ENCODE measurements at places on chromosomes 3 and 15.

- DNase-seq, result no peak
Measured at GRCh38 chr3:132435224-132435910, 18.1 kb downstream of the DNAJC13 start.

GRCh38 chr3:146382386-146382785 lies 87.0 kb downstream of the PLSCR2 start:
- DNase-seq, result no peak

DNA sequence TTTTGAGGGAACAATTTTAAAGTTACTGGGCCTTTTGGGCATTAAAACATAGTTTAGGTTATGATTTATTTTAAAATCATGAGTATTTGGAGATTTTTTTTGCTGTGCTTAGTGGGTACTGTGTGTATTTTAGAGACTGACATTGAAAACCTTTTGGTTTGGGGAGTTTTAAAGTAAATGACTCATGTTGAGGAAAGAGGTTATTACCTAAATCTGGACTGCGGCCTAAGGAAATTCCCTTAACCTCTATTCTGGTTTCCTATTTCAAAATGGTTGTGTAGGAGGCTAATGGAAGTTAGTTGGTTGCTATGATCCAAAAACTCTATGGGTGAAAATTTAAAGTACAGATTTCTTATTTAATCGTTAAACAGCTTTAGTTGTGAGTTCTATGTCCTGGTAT lies 57.3 kb upstream of the DPH6 start:
- DNase-seq, result no peak

DNA sequence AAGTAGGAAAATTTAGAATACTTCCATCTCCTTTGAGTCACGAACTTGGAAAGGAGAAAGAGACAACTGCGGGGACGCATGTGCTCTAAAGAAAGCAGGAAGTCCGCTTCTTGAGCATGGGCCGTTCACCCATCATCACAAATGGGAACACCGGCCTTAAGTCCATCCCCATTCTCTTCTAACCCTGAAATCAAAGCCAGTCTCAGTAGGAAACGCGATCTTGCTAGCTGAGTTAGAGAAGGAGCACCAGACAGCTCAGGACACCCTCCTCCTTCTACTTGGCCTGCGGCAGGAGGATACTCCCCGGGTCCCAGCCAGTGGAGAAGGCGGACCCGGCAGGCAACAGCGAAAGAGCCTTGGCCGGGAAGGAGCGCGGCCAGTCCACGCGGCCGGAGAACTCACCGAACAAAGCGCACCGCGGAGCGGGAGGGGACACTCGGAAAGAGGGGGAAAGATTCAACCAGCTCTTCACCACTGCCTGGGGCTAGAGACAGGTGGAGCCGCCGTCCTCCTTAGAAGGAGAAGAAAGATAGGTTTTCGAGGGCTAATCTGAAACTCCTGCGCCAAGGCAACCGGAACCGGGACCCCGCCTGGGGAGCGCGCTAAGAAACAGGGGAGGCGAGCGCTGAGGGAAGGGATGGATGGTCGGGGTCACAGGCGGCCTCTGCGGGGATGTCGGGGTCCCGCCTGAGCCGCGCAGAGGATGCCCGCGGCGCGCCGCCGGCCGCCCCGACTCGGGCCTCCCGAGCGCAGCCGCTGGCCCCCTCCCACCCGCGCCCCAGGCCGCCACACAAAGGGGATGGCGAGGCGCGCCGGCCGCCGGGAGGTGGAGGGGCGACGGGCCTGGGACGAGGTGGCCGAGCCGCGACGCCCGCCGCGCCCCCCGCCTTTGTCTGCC lies 818 bp downstream of the SLC4A7 start:
- peak; percentile 22 for DNase-seq

DNA sequence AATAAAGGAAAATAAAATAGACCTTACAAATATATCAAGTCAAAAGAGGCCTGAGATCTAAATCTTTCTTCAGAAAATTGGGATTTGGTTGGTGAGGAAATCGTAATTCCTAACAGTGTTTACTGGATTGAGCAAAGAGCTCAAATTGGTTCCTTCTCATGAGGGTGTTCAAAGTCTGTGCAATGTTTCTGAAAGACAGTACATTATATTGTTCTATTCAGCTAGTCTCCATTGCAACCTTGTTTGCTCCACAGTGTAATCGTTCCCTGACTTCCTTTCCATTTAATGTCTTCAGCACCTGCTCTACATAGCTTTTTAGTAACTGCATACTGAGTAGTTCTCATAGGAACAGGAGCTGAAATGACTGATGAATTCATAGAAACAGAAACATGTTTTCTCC lies 326.8 kb downstream of the SUCLG2 start:
- DNase-seq, result no peak

DNA sequence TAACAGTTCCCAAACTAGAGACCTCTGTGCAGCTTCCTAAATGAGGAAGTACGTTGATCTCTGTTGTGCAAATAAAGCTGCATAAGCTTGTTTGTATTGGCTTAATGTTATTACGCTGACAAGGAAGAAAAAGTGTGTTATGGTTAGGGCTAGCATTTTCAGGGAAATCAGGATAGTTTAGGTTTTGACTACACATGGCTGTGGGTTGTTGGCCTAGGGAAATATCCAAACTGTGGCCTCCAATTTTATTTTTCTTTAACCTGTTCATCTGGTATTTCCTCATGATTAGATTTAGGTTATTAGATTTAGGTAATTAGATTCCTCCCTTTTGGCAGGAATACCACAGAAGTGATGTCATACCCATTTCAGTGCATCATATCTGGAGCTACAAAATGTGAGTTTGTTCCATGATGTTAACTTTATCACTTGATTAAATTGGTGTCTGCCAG lies 8.7 kb upstream of the MCCC1 start:
- DNase-seq, result no peak

DNA sequence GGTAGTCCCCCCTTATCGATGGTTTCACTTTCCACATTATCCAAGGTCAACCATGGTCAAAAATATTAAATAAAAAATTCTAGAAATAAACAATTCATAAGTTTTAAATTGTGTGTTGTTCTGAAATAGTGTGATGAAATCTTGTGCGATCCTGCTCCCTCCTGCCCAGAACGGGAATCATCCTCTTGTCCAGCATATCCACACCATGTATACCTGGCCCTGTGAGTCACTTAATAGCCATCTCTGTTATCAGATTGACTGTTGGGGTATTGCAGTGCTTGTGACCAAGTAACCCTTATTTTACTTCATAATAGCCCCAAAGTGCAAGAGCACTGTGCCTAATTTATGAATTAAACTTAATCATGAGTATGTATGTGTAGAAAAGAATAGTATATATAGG lies 19.1 kb downstream of the FAM81A start:
- DNase-seq, result no peak

DNA sequence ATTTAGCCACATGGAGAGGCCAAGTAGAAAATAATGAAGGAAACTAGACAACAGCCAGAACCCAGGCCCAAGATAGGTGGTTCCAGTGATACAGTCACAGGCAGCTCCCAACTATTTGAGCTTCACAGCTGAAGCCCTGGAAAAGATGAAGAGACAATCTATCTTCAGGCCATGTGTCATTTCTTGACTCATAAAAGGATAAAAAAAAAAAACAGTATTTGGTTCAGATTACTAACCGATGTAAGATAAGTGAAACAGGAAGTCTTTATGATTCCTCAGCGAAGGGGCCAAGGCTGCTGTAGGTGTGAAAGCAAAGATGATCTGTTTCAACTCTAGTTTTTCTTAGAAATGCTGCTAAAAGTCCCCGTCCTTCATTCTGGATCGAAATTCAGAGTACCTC lies 394.6 kb downstream of the ZNF385D start:
- no peak for DNase-seq

DNA sequence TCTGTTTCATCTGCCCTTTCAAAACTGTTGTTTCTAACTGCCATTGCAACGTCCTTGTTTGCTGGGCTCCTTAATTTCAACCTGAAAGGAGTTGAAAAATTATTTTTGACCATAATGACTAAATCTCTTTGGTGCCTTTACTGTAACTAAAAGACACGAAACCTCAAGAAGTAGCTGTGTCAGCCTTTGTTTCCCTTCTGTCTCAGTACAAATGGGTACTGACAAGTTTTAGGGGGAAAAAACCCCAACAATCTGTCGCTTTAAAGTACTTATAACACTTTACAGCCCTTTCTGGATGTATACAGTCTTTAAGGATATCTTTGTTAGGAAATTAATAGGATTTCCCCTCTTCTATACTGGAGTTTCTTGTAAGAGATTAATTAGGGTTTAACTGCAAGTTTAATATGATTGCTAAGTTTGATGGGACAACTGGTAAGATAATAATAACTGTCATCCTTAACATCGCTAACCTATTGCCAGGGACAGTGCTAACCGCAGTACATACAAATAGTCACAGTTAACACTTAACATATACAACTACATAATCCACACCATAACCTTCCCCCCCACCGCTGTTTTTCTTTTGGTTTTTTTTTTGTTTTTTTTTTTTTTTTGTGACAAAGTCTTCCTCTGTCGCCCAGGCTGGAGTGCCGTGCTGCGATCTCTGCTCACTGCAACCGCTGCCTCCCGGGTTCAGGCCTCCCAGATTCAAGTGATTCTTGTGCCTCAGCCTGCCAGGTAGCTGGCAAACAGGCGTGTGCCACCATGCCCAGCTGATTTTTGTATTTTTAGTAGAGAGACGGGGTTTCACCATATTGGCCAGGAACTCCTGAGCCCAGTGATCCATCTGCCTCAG lies 1.7 kb downstream of the GXYLT2 start:
- DNase-seq, result no peak

DNA sequence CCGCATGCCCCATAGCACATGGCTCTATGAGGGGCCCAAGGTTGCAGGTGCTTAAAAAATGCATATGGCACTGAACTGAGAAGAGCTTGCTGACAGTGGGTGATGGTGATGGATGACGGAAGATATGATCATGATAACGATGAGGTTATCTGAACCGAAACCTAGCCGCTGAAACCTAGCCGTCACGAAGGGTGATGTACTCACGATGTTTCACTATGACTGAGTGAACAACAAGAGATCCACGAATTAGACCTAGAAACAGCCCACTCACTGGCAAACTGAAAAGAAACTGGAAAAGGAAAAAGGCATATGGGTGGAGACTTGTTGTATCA lies 57.6 kb upstream of the BCL6 start:
- peak; percentile 23 for DNase-seq

- no peak for DNase-seq
Measured at GRCh38 chr3:13087320-13087990, 14.2 kb upstream of the IQSEC1 start.

DNA sequence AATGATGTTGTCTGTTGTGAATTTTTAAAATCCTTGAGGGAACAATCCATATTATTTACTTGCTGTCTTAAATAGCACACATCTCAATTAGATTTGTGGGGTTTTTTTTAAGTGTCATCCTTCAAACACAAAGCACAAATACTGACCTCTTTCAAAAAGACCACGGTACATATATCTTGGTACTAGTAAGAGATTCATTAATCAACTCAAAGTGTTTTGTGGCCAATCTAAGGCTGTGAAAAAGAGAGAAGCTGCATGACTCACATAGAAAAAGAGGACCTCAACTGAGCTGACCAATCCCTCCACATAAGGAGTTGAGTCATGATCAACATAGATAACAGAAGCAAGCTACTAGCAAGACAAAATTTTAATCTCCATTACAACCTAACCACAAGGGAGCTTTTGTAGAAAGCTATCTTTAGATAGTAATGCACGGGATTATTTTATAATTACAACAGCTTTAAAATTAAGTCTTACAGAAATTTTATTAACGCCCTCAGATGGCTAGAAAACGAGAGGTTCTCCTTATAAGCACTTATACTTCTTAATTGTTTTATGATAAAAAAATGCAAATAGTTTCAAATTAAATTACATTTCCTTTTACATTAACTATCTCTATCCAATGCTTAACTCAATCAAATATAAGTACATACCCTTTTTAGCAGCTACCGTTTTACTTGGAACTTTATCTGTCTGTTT lies 60.5 kb downstream of the TOP2B start:
- no peak for DNase-seq

- no peak for DNase-seq
Measured at GRCh38 chr15:101310508-101310907, 15.5 kb upstream of the SNRPA1 start.

DNA sequence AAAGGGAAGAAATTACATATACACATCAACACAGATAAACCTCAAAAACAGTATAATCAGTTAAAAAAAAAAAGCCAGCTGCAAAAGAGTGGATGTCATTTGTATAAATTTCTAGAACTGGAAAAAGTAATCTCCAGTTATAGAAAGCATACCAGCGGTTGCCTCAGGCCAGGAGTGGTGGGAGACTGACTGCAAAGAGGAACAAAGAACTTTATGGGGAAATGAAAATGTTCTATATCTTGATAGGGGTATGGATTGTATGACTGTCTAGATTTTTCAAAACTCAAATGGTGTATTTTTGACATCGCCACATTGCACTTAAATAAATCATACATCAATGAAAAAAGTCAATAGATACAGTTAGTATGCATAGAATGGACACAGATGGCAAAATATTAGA lies 241.6 kb downstream of the SCAPER start:
- DNase-seq, result no peak

- no peak for DNase-seq
Measured at GRCh38 chr15:47429376-47429775, 287.9 kb upstream of the SEMA6D start.

GRCh38 chr15:72774696-72775383 lies 8.7 kb downstream of the ADPGK start:
- DNase-seq, result no peak

DNA sequence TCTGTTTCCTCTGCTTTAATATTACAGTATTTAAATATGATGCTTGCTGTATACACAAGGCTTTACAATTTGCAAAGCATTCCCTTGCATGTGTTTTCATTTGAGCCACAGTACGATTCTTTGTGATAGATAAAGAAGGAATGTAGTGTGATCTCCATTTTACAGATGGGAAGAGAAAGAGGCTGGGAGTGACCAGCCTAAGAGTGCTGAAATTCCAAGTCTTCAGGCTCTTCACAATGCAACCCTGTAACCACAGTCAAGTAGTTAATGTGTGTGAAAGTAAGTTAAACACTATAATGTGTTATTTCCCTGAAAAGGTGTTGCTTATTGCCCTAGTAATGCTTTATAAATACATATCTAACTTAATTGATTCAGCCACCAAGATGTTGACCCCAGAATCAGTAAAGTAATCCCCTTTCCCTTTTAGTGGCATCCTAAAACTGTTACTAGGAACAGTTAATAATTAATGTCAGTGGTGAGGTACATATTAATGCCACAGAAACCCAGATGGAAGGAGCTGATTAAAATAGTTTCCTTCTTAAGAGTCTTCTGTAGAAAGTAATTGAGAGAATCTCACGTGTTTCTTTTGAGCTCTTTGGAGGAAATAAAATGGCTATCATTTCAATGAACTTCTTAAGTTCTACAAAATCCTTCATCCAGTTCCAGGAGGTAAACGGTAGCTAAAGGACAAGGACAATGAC lies 110.4 kb downstream of the IL12A start:
- DNase-seq, result no peak
